ENCODE measurements at places on chromosomes 11 and 22.

- DNase-seq: no peak
Measured at GRCh38 chr11:134646561-134646960, 234.5 kb upstream of the B3GAT1 start.

- no peak for DNase-seq
Measured at GRCh38 chr11:13667245-13667644, 1.2 kb upstream of the FAR1 start.

GRCh38 chr11:74695705-74696280, 35.4 kb downstream of the CHRDL2 start:
- DNase-seq: no peak

DNA sequence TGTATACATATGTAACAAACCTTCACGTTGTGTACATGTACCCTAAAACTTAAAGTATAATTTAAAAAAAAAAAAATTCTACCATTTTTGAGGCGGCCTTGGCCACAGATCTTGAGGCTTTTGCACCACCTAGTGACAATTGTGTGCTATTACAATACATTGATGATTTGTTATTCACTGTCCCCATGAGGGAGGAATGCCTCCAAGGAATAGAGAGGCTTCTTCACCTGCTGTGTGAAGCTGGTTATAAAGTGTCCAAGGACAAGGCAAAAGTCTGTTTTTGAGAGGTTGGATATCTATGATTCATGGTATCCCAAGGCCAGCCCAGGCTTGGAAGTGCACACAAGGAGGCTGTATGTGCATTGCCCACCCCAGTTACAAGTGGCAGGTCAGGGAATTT, 30.7 kb downstream of the SLC22A25 start:
- no peak for DNase-seq

- no peak for DNase-seq
Measured at GRCh38 chr22:50018608-50019285, 6.2 kb upstream of the IL17REL start.

DNA sequence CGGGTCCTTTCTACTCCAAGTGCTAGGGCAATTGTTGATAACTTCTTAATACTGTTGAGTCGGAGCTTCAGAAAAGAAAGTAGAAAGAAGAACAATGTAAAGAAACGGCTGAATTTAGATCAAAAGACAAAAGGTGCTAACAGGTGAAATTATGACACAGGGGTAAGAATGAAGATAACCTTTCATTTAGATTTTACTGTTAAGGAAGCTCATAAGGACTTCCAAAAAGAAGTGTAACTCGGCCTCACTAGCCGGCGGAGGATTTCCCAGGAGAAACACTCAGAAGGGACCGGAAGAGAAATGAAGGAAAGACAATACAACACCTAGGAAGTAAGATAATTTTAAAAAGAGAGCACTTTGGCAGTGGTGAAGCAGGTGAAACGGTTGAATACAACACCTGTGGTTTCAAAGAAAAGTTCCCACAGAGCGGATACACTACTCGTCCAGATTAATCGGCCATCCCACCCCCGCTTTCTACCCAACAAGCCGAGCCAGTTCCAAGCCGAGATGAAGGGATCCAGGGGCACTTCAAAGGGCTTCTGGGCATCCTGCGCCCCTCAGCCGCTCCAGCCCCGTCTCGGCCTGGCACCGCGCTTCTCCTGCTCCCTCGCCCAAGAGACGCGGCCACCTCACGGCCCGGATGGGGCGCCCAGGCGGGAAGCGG, 737 bp downstream of the PPP2R1B start:
- no peak for DNase-seq

DNA sequence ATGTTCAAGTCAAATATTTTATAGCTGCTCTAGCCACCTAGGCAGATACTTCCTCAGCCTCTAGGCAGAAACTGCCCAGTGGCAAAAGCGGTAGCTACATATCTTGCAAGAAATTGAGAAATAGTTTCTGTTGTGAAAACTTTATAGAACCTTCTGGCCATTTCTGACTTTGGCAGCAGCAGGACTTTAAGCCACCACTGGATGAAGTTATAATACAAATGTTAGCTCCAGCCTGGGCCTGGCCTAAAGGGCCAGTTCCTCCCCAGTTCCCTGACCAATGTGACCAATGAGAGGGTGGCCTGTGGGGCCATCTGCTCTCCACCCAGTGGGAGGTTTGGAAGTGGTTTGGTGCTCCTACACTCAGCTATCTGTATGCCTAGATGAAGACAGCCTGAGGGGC, 254.0 kb upstream of the NARS2 start:
- DNase-seq: no peak

DNA sequence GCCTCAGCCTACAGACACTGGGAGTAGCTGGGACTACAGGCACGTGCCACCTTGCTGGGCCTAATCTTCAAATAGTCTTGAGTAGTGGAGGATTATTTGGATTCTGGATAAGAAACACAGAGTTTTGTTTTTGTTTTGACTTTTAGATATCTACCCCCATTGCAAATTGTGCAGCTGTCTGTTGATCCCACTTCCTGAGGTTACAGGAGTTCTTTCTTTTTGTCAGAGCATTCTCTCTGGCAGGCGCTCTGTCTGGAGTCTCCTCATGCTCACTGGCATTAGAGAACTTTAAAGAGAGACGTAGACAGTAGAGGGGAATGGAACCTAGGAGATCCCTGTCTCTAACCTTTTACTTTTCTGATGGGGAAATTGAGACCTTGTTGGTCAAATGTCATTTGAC, 7.8 kb upstream of the ADAMTS8 start:
- no peak for DNase-seq

GRCh38 chr22:46379066-46379930, 43.8 kb downstream of the TRMU start:
- DNase-seq: no peak

- no peak for DNase-seq
Measured at GRCh38 chr22:49357661-49358440, 469.8 kb downstream of the BRD1 start.

- DNase-seq: no peak
Measured at GRCh38 chr11:78213526-78214330, 25.0 kb downstream of the USP35 start.

DNA sequence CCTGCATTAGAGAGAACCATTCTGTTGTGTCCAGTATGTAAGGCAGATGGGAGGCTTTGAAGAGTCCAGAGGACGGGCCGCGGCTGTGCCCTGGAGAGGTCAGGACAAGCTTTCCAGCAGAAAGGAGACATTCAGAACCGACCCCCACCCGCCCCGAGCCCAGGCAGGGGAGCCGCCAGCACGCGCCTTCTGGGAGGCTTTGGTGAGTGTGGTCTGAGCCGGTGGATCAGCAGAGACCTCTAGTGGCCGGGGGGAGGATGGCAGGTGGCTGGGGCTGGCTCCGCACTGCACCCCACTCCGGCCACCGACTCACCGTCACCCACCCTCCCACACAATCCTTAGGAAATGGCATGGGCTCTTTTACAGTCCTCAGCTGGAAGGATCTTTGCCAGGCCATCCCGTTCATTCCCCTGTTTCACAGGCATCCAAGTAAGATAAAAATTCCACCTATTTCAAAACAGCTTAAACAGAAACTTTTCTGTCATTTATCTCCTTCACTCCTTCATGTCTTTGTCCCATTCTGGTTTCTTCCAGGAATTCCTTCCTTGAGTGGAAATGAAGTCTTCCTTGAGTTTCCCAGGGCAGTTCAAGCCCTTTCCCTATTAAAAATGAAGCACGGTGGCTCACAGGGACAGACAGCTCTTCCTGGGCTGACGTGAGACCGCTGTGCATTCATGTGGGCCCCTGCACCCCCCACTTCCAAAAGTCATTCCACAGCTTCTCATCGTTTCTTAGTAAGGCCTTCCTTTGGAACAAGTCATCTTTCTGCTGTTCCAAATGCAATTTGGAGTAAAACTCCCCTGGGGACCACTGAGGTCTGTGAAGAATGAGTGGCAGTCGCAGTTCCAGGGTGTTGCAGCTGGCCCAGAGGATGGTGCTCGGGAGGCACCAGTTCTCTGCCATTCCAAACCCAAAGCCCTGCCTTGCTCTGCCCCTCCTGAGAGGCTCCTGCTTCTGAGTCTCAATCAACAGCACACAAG, 91.0 kb downstream of the FEZ1 start:
- DNase-seq: peak; percentile 49

DNA sequence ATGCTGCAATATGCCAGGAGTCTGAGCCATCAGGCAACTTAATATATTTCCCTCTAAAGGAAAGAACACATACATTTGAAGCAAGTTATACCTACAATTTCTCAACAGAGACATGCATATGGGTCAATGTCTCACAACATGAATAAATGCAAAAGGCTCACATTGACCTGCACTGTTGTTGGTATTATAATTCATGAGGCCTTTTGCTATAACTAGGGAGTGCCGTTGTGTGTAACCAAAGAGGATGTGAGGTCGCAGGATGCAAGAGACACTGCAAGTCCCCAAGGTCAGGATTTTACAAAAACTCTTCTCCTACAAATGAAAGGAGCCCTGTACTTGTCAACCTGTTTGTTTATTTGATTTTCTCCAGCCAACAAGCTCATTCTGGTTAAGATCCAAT, 250.5 kb downstream of the LARGE1 start:
- DNase-seq: no peak

- DNase-seq: no peak
Measured at GRCh38 chr11:1639666-1640065, 10.1 kb downstream of the KRTAP5-5 start.

- DNase-seq: no peak
Measured at GRCh38 chr11:93192163-93192562, 5.6 kb downstream of the SLC36A4 start.

- DNase-seq: no peak
Measured at GRCh38 chr11:25992294-25992693, 339.6 kb upstream of the ANO3 start.

- DNase-seq: no peak
Measured at GRCh38 chr11:86746514-86746913, 53.8 kb upstream of the PRSS23 start.

DNA sequence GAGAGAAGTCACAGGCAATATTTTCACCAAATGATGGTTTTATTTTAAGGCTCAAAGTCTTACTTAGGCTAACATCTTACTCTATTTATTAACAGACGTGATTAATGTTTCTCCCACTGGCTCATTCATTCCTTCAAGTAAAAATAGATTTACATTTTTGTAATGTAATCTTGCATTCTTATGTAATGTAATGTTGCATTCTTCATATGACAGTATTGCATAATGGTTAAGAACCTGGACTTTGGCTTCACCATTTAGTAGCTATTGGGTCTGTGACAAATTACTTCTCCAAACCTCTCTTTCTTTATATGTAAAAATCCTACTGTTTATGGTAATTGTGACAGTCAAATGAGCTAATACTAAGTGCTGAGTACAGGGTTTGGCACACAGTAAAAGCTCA, 3.3 kb upstream of the DIXDC1 start:
- DNase-seq: no peak

DNA sequence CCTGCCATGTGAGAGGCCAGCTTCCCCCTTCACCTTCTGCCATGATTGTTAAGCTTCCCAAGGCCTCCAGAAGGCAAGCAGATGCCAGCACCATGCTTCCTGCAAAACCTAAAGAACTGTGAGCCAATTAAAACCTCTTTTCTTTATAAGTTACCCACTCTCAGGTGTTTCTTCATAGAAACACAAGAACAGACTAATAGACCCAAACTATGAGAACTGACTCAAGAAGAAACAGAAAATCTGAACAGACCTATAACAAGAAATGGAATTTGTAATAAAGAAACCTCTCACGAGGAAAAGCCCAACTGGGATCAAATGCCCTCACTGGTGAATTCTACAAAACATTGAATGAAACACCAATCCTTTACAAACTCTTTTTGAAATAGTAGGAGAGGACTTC, 12.0 kb downstream of the NPAT start:
- DNase-seq: no peak

- no peak for DNase-seq
Measured at GRCh38 chr11:62602141-62603071, 741 bp upstream of the MTA2 start.
